ENCODE measurements at places on chromosomes 1 and 21.

DNA sequence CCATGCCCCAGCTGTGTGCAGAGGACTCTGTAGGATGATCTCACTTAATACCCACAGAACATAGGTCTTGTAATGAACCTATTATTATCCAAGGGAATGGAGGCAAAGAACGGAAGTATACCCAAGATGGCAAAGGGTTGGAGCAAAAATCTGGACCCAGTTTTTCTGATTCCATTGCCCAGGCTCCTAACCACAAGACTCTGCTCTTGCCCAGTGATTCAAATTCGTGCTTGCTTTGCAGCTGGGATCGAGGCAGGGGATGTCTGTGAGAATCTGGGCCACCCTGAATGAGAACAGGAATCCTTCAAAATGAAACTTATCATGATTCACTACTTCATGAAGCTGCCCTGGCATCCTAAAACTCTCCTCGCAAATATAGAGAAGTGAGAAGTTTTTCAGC lies 97.5 kb upstream of the KCNJ6 start:
- no peak for DNase-seq

GRCh38 chr1:43952731-43953346 lies 6.1 kb downstream of the IPO13 start:
- DNase-seq, result no peak

GRCh38 chr1:68454534-68454933 lies 4.8 kb upstream of the RPE65 start:
- no peak for DNase-seq

DNA sequence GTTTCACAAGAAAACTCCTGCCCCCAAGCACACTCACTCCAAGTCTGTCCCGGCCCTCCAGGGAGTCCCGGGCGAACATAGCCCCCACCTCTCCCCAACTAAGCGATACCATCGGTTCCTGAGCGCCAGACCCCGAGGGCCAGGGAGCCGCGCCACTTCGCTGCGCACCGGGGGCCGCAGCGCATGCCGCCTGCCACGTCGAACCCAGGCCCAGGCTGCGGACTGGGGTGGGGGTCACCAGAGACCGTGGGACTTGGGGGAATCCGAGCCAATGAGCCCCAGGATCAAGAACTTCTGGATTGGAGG lies 801 bp downstream of the RSPO1 start:
- DNase-seq, result no peak

DNA sequence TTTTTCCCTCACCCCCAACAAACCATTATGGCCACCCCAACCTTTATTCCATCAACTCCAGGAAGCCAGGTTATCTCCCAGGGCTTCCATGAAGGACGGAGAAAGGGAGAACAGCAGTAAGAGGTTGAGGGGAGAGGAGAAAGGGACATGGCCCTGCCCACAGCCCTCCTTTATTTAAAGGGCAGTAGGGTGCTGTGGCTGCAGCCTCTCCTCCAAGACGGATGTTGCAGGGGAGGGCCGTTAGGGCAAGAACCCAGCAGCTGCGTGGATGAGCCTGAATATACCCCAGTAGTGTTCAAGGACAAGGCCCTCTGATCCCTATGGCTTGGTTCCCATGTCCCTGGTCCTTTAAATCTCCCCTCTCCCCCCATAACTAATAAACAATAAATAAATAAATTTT lies 5.9 kb downstream of the RXFP4 start:
- no peak for DNase-seq

GRCh38 chr1:37793773-37794371 lies at the start of gene MANEAL:
Gene MANEAL, plus strand, starts transcription at chr1:37793847. Its CDS starts 336 bp downstream, at chr1:37794183.
- DNase-seq, result no peak

DNA sequence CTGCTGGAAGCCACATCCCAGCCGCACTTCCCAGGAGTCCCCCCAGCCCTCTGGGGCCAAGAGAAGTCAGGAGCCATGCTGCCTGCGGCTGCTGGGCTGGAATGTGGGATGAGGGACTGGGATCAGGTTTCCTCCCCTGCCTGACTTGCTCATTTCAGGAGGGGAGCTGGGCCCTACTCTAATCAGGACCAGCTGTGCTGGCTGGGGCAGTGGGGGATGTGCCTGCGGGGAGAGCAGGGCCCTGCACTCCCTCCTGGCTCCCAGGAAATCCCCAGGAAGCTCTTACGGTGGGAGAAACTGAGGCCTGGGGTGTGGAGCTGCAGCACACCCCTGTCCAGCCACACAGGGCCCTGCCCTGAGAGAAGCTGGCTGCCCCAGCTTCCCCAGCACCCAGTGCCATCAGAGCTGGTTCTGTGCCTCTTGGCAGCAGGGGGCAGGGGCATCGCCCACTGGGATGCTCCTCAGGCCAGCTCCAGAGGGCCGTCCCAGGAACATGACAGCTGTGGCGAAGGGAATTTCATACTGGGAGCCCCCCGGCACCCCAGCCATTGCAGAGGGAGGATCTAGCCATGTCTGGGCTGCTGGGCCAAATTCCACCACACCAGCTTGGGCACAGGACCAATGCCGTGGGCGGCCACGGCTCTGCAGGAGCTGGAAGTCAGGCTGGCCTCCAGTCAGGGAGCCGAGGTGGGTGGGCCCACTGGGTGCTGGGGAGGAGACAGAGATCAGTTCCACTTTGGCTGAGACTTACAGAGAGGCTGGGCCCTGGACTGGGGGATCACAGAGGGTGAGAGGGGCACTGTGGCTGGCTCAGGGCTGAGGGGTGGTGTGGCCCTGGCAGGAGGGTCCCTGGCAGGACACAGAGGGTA lies 21.3 kb upstream of the PRSS38 start:
- no peak for DNase-seq

DNA sequence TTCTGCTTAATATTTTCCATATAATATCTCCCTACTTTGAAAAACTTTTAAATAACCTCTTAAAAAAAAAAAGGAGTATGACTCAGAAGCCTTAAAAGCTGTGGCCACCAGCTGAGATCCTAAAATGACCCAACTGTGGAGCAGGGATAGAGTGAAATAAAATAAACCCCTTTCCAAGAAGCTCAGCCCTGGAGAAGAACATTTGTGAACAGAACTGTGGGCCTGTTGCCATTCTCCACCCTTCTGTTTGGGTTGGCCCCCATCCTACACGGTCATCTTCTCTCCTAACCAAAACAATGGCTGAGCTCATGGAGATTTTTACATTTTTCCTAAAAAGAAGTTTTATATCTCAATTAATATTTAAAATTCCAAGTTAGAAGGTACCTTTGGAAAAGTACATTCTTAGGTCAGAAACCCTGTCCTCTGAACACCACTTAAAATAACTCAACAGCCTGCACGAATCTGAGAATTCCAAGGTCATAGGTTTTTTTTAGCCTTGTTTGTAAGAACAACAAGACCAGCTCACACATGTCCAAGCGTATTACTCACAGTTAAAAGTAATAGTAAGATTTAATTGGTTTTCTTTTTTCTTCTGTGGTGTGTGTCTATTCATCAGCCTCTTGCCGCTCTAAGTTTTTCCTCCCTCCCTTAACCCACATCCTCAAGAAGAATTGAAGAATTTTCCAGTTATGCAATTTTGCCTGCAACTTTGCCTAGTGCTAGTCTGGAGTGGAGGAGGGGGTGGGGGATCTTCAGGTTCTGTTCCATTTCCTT lies 107.7 kb upstream of the ERRFI1 start:
- no peak for DNase-seq

GRCh38 chr1:228510101-228510802 lies 23.1 kb downstream of the RNF187 start:
- DNase-seq, result no peak

DNA sequence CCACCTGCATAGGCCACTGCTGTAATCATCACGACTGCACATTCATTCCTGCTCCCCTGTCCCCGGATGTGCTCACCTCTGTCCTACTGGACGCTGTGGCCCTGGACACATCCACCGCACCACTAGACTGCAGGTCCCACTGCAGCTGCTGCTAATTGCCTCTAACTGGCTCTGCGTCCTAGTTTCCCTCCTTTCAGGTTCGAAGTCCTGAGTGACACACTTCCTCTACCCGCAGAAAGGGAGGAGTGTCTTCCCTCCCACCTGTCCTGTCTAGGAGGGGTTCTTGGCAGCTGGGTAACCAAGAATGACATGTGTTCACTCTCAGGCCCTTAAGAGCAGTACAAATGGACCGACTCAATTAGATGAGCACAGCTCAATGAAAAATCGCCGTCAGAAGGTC lies 40.5 kb upstream of the ITPKB start:
- no peak for DNase-seq
